ENCODE measurements at places on chromosomes 12 and 14. TPM values are rescaled to one million over a fixed set of nuclear protein-coding genes. Genes with fewer than 3 reads are reported as not detected.

Gene C12orf60
- total RNA-seq = 1.6 TPM

Gene FOXA1
- 0.13 TPM for total RNA-seq

Gene GLT1D1
- total RNA-seq = not detected

Gene RNASE3
- not detected for total RNA-seq

Gene PUS7L
- total RNA-seq = 25.5 TPM

Gene SLC6A12
- total RNA-seq = not detected

Gene BDKRB1
- not detected for total RNA-seq

Gene KCNA1
- total RNA-seq = not detected

Gene CCDC184
- total RNA-seq = 0.36 TPM

Gene OASL
- 0.29 TPM for total RNA-seq

Gene LMNTD1
- not detected for total RNA-seq

Gene KLRC3
- not detected for total RNA-seq

Gene SRRM4
- total RNA-seq = not detected

Gene SDR39U1
- 15.8 TPM for total RNA-seq

Gene COPZ1
- 122 TPM for total RNA-seq

Gene MYF6
- total RNA-seq = not detected

Gene TTC9
- total RNA-seq = 0.13 TPM

Gene NOVA1
- total RNA-seq = 6.2 TPM

Gene ATG2B
- 39.8 TPM for total RNA-seq

Gene ARHGEF40
- 2.7 TPM for total RNA-seq

Gene TAPBPL
- total RNA-seq = 5.5 TPM

Gene SLCO1B1
- not detected for total RNA-seq

Gene PMEL
- total RNA-seq = 0.40 TPM

Gene HELB
- total RNA-seq = 5.8 TPM

Gene PSMB11
- total RNA-seq = not detected

Gene OR11G2
- not detected for total RNA-seq

Gene GARIN6
- not detected for total RNA-seq

Gene GPRC5D
- not detected for total RNA-seq

Gene PCED1B
- 0.40 TPM for total RNA-seq

Gene MGAT2
- total RNA-seq = 126 TPM

Gene MYL2
- total RNA-seq = not detected

Gene SLC6A15
- 0.80 TPM for total RNA-seq

Gene SRSF9
- 196 TPM for total RNA-seq

Gene CIDEB
- total RNA-seq = 2.7 TPM

Gene PPP1R13B
- 28.4 TPM for total RNA-seq

Gene TMEM119
- not detected for total RNA-seq

Gene HOXC4
- total RNA-seq = not detected

Gene FAM222A
- total RNA-seq = 0.93 TPM

Gene CIT
- 56.0 TPM for total RNA-seq

Gene ABCD2
- not detected for total RNA-seq

Gene PSMD9
- total RNA-seq = 41.2 TPM

Gene EEF1AKMT3
- total RNA-seq = 6.0 TPM

Gene SLC35F4
- not detected for total RNA-seq

Gene TCL1B
- total RNA-seq = not detected

Gene OAS1
- 4.0 TPM for total RNA-seq

Gene FGF23
- not detected for total RNA-seq

Gene SLC22A17
- 1.1 TPM for total RNA-seq

Gene CACNA1C
- total RNA-seq = not detected

Gene CCDC38
- 0.13 TPM for total RNA-seq

Gene KCNC2
- total RNA-seq = not detected

Gene PTPRB
- 173 TPM for total RNA-seq

Gene MYH7
- total RNA-seq = not detected

Gene A2M
- 3.0 TPM for total RNA-seq

Gene CLEC2A
- not detected for total RNA-seq
